ENCODE measurements at places on chromosomes 13 and 19.

DNA sequence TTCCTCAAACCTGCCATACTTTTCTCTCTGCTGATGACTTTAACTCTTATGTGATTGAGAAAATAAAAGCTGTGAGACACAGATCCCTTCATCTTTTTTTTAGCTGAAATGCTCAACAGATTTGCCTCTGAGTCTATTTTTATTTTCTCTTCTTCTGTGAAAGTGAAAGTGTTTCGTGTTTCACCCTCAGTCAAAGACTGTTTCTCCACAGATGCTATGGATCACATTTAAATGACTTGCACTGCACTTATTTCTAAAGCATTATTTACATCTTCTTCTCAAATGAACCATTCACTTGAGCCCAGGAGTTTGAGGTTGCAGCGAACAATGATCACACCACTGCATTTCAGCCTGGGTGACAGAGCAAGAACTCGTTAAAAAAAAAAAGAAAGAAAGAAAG lies 890.1 kb upstream of the PCDH20 start:
- DNase-seq: no peak

DNA sequence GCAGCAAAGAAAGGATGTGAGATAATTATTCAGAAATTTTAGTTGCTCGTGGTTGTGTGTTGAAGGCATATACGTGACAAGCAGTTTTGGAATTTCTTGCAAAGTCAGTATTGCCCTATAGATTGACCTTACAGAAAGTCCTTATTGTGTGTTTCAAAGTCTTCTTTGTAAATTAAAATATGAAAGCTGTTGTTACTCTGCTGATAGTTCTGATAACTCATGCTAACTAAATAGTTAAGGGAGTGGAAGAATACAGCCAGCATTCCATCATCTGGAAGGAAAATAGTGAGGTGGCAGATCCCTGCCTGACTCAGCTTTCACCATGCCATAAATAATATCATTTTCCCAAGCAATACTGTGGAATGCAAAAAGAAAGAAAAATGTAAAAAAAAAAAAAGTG lies 27.2 kb downstream of the WASF3 start:
- DNase-seq: no peak

DNA sequence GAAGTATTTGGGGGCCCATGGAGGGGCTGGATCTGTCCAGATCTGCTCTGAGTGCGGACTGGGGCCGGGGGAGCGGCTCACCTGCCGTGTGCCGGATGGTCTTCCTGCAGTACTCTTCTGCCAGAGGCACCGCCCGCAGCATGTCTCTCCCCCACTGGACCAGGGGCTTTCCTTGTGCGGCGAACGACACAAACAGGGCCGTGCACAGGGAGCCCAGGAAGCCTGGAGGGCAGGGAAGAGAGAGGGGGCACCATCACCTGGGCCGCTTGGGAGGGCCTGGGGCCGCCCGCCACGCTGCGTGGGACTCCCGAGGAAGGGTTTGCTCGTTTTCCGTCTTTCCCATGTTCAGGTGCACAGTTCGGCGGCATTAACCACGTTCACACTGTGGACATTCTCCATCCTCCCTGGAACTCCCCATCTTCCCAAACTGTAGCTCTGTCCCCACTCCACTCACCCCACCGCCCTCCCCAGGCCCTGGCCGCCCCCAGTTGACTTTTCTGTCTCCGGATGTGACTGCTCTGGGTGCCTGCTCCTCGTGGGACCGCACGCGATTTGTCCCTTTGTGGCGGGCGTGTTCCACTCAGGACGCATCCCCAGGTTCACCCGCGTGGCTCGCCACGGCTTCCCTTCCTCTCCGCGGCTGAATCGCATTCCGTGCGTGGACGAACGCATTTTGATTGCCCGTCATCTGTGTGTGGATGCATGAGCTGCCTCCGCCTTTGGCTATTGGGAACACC lies 24.2 kb downstream of the ADPRHL1 start:
- DNase-seq: no peak

GRCh38 chr19:13181747-13182388 lies 31.7 kb downstream of the IER2 start:
- no peak for DNase-seq

DNA sequence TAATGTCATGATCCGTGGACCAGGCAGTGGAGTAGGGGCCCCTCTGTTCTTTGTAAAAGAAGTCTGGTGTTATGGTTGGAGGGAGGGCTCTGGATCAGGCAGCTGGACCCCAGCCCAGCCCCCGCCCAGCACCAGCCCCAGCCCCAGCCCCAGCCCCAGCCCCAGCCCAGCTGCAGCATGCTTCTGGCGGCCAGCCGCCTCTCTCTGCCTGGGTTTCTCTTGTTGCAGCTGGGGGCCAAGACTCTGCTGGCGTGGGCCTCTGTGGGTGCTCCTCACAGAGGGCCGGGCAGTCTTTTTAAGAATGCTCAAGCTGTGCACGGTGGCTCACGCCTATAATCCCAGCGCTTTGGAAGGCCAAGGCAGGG lies 17.9 kb downstream of the DOT1L start:
- DNase-seq: no peak

DNA sequence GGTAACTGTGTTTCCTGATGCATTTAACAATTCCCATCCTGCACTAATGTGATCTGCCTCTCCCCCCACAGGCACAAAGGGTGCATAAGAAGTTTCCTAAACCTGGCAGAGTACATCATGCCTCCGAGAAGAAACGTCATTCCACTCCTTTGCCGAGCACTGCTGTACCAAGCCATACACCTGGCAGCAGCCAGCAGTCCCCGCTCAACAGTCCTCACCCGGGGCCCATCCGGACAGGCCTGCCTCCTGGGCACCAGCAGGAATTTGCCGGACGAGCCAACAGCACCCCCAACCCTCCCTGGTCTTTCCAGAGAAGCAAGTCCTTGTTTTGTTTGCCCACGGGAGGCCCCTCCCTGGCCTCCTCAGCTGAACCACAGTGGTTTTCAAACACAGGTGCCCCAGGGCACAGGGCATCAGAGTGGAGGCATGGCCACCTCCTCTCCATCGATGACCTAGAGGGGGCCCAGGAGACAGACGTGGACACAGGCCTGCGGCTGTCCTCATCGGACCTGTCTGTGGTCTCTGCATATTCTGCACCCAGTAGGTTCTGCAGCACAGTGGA lies 58.3 kb downstream of the FAM124A start:
- DNase-seq: no peak

GRCh38 chr13:63864171-63864902 lies 2448.7 kb upstream of the PCDH20 start:
- DNase-seq: no peak

- peak; percentile 67 for DNase-seq
Observed at GRCh38 chr19:45882652-45883585, 3.0 kb downstream of the IRF2BP1 start.

GRCh38 chr19:55901369-55902079 lies 30.6 kb downstream of the NLRP13 start:
- no peak for DNase-seq

- DNase-seq: no peak
Observed at GRCh38 chr19:4494691-4495064, 22.6 kb downstream of the HDGFL2 start.

- DNase-seq: no peak
Observed at GRCh38 chr13:98406971-98407370, 169.9 kb downstream of the STK24 start.

GRCh38 chr13:106623799-106624460 lies 56.0 kb upstream of the ARGLU1 start:
- no peak for DNase-seq

- DNase-seq: no peak
Observed at GRCh38 chr19:10660346-10660745, 6.2 kb downstream of the ILF3 start.

DNA sequence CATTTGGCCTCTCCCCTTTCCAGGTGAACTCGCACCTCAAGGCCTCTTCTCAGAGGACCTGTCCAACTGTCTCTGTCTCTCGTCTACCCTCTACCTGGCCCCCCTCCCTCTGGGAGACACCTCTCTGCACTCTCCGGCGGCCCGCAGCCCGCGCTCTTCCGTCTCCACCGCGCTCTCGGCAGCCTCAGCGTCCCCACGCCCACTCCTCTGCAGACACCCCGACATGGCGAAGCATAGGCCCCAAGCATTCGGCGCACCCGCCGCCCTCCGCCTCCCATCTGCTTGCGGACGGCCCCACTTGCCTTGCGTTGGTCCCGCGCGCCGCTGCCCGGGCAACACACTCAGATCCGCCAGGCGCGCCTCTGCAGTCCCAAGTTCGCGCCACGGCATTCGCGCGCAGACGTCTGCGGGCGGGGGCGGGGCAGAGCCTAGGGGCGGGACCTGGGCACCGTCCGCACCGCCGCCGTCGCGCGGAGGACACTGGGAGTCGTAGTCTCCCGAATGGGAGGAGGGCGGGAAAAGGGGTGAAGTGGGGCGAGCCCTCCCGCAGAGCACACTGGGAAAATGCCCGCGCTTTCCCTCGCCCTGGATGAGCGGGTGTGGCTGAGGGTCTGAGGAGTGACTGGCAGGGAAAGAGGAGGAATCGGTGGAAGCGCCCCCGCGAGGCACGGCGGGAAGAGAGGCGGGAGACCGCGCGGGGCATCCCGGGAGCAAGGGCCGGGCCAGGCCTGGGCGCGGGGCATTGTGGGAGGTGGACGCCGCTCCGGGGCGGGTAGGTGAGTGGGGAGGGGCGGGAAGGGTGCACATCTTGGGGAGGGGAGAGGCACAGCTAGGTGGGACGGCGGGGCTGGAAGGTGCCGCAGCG lies at the start of the genes LIG1 and ZSWIM9:
LIG1 (minus strand) TSS at position 406 of the 865 bp plus-strand sequence. CDS start 4,778 bp downstream, outside the sequence.
ZSWIM9 (plus strand) TSS at position 742 of the 865 bp plus-strand sequence. CDS start 1,123 bp downstream, outside the sequence.
- peak; percentile 79 for DNase-seq

DNA sequence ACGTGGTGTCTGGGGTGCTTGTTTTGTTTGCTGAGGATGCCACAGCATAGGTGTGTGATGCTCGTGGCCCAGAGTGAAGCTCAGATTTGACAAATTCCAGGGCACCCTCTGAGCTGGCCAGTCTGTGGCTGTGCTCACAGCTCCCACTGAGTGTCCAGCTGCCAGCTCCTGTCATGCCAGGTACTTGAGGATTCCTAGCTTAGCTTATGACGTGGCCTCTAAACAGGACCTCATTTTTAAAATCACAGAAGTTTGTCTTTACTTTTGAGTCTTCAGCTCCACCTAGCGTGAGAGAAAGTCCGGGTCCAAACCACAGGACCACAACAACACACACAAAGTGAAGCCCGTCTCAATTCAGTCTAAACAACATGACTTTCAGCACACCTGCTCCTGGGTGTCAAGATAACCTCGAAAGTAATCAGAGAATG lies 117.3 kb downstream of the RAB20 start:
- no peak for DNase-seq

DNA sequence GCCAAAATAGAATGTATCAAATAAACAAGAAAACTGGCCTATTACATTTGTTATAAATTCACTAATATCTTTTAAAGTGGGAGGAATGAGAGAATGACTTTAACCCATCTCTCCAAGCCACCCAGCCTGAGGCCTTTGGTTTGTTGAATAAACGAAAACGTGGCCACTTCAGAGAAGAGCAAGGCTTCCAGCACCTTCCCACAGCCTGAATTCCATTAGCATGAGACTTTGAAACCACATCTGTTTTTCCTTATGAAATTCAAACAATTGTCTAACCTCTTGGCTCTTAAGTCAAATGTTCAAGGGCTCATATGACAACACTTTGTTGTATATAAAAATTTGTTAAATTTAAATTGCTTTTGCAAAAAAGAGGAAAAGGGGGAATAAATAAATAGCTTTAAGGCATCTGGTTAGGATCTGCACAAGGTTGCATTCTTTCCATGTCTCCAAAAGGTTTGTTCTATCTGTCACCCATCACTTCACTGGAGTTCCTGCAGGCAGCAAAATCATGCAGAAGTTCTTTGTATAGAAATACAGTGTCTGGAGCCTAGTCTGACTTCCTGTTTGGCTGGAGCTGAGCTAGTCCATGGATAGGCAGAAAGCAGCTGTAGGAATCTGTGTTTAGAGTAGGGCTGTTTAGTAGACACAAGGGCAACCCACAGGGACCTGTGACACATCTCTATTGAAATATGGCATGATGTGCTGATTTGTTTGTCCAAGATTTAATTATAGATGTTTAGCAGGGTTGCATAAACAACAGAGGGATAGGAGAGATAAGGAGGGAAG lies 502.3 kb downstream of the KCTD12 start:
- no peak for DNase-seq

DNA sequence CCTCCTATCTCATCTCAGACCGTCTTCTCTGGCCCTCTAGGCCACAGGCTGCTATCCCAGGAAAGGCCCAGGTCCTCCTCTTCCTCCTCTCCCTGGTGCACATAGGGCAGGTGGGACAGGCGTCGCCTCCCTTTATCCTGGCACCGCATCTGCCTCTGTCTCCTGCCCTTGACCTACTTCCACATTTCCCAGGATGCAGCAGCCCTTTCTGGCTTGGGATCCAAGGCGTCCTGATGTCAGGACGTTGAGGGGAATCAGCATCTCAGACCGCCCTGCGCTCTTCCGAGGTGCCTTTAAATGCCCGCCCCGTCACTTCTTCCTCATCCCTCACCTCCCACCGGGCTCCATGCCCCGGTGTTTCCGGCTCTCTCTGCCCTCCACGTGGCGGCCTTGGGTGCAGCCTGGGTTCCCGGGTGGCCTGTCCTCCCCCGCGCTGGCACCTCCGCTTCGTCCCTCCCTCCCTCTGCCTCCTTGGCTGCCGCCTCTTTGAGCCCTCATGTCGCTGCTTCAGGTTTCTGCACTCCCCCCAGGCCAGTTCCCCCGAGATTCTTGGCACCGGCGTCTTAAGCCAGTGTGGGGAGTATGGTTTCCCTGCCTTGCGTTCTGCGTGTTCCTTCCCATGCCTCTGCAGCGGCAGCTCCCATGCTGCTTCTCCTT lies 66.3 kb downstream of the KDM4B start:
- DNase-seq: no peak

- DNase-seq: no peak
Observed at GRCh38 chr13:92179223-92179622, 780.8 kb downstream of the GPC5 start.

DNA sequence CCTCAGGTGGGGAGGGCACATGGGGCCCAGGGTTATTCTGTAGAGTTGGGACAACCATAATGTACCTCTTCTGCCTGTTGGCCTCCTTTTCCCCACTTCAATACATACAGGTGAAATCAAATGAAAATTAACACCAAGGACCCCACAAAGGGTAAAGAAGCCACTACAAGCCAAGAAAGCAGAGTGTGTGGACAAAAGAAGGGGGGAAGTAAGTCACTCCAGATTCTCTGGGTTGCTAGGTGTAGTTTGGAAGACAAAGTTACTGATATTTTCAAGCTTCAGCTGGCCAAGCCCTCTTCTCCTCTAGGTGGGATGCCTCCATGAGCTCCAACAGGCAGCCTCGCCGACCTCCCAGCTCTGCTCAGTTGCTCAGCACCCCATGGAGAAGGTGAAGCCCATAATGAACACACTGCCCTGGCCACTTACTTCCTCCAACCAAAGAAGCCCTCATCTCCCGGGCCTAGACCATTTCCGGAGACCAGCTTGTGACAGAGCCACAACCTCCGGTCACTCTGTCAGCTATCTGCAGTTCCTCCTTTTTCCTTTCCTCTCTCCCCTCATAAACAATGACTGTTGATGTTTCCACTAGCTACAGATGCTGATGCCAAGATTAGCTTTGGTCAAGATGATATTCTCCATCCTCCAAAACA lies 66.8 kb upstream of the MED4 start:
- DNase-seq: no peak
